ENCODE measurements at places on chromosomes 2 and 18.

- DNase-seq: no peak
Observed at GRCh38 chr2:99156891-99157290, 2.1 kb downstream of the LIPT1 start.

- no peak for DNase-seq
Observed at GRCh38 chr18:56330366-56331110, 307.9 kb downstream of the TXNL1 start.

DNA sequence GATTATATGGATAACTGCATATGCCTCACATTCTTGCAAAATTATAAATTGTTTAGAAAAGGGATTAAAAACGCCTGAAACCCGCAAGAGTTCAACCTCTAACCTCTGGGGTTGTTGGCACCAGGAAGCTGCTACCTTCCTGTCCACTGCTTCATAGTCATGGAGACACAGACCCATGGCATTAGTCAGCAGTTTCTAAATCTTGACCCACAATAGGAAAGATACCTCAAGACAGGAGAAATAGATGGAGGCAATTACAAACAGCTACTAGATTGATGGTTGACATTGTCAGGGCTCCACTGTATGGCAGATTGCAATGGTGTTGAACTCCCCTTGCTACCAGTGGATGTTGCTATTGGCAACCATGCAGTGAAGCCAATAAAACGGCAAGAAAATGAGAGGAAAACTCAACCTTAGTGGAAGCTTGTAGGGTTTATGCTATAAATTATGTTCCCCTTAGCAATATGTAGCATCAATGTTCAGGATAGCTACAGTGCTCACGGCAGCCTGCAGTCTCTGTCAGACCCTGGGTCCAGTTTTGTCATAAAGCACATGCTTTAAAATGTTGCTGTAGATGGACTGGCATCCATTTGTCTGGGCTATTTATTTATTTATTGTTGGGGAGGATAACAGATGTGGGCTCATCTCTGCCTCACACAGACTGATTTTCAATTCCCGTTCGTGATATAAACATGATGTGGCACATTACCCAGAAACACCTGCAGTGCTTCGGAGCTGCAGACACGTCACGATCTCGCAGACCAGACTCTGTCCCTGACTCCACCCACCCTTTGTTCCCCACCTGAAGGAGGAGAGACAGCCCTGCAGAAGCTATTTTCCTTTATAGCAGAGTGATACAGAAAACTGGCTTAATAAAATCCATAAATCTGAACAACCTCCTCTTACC is 233.4 kb downstream of the AGPS start:
- no peak for DNase-seq

DNA sequence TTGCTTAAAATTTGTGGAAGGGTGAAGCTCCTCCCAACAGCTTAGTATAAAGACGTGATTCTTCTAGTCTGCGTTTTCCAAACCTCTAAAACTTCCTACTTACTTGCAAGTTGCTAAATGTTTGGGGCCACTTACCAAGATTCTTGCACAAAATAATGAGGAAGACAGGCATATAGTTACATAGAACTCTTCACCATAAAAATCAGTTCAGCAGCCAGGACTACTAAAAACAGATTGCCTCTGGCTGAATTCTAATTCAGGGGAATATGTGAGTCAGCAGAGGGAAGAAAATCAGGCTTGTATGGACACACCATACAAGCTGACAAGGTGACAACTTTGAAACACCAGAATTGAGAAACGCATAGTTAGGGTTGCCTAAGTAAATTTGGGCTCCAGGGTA is 2.8 kb upstream of the PEX13 start:
- DNase-seq: no peak

- DNase-seq: no peak
Observed at GRCh38 chr2:73004889-73005596, 66.5 kb downstream of the SFXN5 start.

Measured in effector CD4-positive, alpha-beta T cell (primary cell).